Ovary (tissue), 10 donors: ENCODE measurements at places on chromosomes 7 and 10. TPM values are rescaled to one million over a fixed set of nuclear protein-coding genes. Genes with fewer than 3 reads are reported as not detected.

DNA sequence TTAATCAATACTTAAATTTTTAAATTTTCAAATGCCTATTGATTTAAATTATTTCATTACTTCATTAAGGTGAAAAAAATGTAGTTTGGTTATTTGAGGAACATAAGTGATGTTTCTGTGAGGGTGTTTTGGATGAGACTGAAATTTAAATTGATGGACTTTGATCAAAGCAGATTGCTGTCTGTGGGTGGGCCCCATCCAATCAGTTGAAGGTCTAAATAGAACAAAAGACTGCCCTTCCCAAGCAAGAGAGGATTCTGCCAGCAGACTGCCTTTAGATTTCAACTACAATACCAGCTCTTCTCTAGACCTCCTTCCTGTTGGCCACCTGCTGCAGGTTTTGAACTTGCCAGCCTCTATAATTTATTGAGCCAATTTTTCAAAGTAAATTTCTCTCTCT lies 14.5 kb upstream of the GPR37 start:
- DNase-seq = no peak

DNA sequence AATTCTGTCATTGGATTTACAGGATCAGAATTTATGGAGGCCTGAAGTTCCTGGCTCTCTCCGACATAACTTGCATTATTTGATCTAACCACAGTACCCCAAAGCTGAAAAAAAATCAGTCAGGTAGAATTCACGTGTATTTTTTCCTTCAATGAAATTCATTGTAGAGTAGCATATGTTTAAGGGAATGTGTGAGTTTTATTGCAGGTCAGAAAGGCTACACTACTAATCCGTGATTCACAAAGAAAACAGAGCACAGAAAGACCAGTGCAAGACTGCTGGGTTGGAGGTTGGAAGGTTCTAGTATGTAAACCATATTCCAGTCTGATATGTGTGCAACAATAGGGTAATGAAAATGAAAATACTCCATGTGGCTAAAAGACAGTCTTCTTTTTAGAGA lies 247.0 kb upstream of the FERD3L start:
- DNase-seq = no peak

DNA sequence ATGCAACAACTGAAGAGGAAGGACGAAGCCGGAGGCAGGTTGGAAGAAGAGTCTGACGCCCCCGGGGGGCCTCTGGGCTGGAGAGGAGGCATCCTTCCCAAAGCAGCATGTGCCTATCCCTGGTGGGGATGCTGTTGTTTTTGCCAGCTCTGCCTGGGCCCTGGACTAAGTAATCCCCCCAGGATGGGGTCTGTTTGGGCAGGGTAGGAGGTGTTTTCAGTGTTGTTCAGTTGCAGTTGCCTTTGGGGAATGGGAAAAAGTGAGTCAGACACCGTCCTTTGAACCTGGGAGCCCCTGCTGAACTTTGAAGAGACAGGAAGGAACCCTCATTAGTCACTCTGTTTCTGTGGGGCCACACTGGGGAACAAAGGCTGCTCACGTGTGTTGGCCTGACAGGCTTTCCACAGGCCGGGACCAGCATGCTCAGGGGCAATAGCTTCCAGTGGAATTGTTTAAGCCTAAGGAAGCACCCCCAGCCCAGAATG lies 35.2 kb upstream of the GDF10 start:
- no peak for DNase-seq

LIPM gene
- total RNA-seq = not detected

GRCh38 chr10:101451667-101452069 lies 97.7 kb downstream of the BTRC start:
- no peak for DNase-seq

GRCh38 chr7:90425376-90425775 lies 22.1 kb downstream of the CLDN12 start:
- DNase-seq = no peak

- no peak for DNase-seq
Measured at GRCh38 chr10:6964543-6964942, 384.5 kb upstream of the PRKCQ start.

DNA sequence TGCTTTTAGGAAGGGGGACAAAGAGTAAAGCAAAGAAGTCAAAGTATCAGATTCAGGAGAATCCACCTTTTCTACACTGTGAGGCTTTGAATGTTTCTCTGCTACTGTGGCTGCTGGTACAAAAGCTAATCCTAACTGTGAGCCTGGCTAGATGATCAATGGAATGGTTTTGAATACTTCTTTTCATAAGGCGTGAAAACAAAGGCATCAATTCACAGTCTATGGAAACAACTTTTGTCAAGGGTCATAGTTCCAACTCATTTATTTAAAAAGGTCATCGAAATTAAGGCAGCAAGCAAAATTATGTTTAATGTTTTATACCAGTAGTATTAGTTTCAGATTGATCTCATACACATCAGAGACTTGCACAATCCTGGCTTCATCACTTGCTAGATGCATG lies 118.1 kb downstream of the CTTNBP2 start:
- DNase-seq = no peak

SFRP5 gene
- 0.41 TPM for total RNA-seq

GRCh38 chr7:138979988-138980562 lies 1.1 kb downstream of the KIAA1549 start:
- DNase-seq = no peak

DNA sequence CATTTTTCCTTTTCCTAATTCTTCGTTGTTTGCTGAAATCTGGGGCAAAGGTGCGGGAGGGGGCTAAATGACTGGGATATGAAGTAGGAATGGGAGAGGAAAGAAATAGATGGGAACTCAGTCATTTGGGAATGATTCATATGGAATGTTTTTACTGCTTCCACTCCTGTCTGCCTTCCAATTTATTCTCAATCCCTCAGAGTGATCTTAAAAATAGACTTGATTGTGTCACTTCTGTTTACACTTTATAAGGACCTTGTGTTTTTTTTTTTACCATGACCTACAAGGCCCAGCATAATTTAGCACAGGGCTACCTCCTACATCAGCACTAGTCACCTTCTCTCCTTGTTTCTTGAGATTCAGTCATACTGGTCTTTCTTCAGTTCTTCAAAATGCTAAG lies 97.9 kb downstream of the PTEN start:
- DNase-seq = no peak

GRCh38 chr10:70557086-70557845 lies 45.3 kb downstream of the PRF1 start:
- DNase-seq = peak; percentile 23

- no peak for DNase-seq
Measured at GRCh38 chr10:109957092-109957797, 33.9 kb upstream of the XPNPEP1 start.

DNA sequence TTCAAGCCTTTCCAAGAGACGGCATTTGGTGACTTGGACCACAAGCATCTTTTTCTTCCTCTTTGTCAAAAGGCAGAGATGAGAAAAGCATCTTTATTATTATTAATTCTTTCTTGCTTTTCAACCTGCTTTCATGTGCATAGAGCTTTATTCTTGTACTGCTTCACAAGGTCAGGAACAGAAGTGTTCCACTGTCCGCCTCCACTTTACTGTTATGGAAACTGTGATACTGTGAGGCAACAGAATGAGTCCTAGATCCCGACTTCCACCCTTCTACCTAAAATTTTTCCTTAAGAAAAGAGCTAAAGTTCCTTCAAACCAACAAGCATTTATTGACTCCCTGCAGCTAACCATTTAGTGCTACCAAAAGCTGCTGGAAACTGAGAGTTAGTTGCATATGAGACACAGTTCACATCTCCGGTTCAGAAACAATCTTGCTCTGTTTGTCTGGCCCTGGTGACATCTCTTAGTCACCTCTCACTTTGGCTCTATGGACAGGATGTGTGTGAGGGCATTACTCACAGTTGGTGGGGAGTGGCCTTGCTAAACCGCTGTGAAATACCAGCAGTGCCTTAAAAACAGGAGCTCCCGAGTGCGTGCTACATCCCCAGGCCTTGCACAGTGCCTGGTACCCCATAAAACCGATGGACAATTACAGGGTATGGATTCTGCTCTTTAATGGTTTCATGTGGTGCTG lies 77.1 kb upstream of the TRIL start:
- DNase-seq = no peak

GRCh38 chr7:96562966-96563365 lies 146.7 kb downstream of the SEM1 start:
- DNase-seq = no peak

- no peak for DNase-seq
Measured at GRCh38 chr7:147639037-147639436, 951.5 kb upstream of the C7orf33 start.

DNA sequence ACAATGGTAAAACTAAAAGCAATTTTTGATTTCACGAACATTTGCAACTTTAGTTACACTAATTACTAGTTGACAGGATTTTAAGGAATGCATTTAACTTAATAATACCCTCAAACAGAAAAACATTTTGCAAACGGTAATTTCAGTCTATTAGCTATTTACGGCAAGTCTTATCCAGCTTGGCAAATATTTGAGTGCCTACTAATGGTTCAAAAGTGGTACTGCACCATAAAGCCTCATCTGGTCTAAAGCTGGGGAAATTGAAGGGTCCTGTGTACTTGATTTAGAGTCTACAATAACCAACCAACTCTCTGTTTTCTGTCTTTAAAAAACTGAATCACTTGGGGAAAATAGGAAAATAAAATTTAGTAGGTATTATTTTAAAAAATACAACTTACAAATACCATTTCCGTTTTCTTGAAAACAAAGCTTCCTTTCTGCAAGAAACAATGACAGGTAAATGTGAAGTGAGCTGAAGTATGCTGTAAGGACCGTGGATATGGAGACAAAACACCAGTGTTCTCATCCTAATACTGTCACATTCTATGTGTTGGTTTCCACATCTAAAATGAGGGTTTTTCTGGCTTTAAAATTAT lies 142.3 kb downstream of the VPS50 start:
- no peak for DNase-seq

DNA sequence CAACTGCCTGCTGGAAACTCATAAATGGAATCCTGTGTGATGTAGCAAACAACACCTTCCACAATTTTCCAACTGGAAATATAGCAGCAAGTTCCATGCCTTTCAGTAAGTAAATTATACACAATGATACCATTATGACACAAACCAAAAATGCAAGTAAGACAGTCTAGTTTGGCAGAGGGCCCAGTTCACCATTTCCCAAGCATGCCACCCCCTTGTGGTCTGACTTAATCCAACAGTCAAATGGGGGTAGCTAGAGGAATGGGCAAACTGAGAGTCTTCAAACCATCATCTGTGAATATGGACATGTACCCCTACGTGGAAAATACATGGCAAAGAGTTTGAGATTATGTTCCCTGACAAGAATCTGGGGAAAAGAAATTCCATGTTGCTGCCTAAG lies 137.6 kb upstream of the VWC2 start:
- no peak for DNase-seq

- DNase-seq = no peak
Measured at GRCh38 chr10:63498665-63499064, 22.5 kb upstream of the REEP3 start.

- DNase-seq = no peak
Measured at GRCh38 chr10:119283818-119284217, 76.4 kb downstream of the GRK5 start.

- DNase-seq = no peak
Measured at GRCh38 chr7:45890902-45891461, 2.7 kb downstream of the IGFBP1 start.

GRID2IP gene
- 0.34 TPM for total RNA-seq

GRCh38 chr7:2804227-2804763 lies 39.8 kb downstream of the GNA12 start:
- no peak for DNase-seq

DNA sequence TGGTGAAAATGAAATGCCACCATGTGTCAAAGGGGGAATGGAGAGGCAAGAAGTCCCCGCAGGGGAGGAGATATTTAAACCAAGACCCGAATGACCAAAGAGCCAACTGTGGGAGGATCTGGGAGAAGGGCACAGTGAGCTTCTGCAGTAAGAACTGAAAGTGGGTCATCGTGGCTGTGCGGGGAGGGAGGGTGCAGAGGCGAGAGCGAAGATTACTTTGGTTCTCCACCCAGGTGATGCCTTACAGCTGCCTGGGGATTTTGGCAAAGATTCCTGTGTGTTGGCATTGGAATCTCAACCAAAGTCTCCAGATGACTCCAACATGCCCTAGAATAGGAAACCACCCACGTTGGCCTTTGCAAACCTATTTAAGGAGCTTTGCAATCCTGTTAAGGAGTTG lies 44.2 kb upstream of the ADAM12 start:
- no peak for DNase-seq

- DNase-seq = no peak
Measured at GRCh38 chr7:122416336-122416735, 111.8 kb upstream of the FEZF1 start.

SLK gene
- 43.4 TPM for total RNA-seq

GRCh38 chr10:89207801-89208551 lies 859 bp upstream of the CH25H start:
- DNase-seq = peak; percentile 58

PDGFA gene
- 3.7 TPM for total RNA-seq

LRRC27 gene
- 8.6 TPM for total RNA-seq

DNA sequence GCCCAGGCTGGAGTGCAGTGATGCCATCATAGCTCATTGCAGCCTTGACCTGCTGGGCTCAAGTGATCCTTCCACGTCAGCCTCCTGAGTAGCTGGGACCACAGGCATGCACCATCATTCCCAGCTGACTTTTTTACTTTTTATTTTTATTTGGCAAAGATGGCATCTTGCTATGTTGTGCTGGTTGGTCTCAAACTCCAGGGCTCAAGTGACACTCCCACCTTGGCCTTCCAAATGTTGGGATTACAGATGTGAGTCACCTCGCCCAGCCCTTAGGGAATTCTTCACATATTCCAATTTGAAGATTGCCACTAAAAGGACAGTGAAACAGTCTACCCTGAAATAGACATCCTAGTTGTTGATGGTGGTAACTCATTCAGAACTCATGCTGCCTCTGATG lies 27.7 kb downstream of the SUGCT start:
- DNase-seq = no peak

GRCh38 chr7:133099633-133100286 lies 17.9 kb upstream of the CHCHD3 start:
- DNase-seq = no peak

DNA sequence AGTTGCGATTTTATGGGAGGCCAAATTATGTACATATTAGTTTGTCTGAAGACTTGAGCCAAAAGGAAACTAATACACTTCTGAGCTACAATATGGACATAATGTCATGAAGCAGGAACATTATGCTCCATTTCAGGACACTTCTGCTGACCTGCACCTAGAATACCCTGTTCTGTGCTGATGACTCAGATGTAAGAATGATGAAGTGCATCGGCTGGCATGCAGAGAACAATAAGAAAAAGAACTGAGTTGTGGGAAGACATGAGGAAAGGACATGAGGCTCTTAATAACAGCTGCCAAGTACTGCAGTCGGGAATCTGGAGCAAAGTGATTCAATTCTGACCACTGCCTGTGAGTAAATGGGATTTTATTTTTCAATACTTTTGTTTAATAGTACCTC lies 192.9 kb upstream of the VSTM2A start:
- DNase-seq = no peak

GRCh38 chr7:116574025-116574822 lies 49.4 kb downstream of the CAV1 start:
- DNase-seq = no peak

- DNase-seq = no peak
Measured at GRCh38 chr7:128959296-128959695, 21.6 kb downstream of the IRF5 start.

RADIL gene
- total RNA-seq = 3.2 TPM

GHRHR gene
- not detected for total RNA-seq

MLXIPL gene
- 12.5 TPM for total RNA-seq

GRCh38 chr7:4185721-4186512 lies 496.2 kb upstream of the FOXK1 start:
- no peak for DNase-seq

- no peak for DNase-seq
Measured at GRCh38 chr7:12386313-12386740, 17.3 kb downstream of the VWDE start.

GRCh38 chr7:30761214-30762156 lies 9.6 kb downstream of the INMT start:
- DNase-seq = no peak
